Vagina (tissue), 2 donors: ENCODE measurements at places on chromosomes 2 and 18. TPM values are rescaled to one million over a fixed set of nuclear protein-coding genes. Genes with fewer than 3 reads are reported as not detected.
A peak's percentile ranks its signal among the peaks of the same experiment; 100 is the strongest.

GRCh38 chr2:99410276-99410675, 73.1 kb downstream of the EIF5B start:
- DNase-seq = peak; percentile 65

The ANKRD29 gene
- 32.9 TPM for total RNA-seq

The TBR1 gene
- total RNA-seq = not detected

- no peak for DNase-seq
These were observed 378.3 kb downstream of the MTX2 start for GRCh38 chr2:176647325-176648165.

DNA sequence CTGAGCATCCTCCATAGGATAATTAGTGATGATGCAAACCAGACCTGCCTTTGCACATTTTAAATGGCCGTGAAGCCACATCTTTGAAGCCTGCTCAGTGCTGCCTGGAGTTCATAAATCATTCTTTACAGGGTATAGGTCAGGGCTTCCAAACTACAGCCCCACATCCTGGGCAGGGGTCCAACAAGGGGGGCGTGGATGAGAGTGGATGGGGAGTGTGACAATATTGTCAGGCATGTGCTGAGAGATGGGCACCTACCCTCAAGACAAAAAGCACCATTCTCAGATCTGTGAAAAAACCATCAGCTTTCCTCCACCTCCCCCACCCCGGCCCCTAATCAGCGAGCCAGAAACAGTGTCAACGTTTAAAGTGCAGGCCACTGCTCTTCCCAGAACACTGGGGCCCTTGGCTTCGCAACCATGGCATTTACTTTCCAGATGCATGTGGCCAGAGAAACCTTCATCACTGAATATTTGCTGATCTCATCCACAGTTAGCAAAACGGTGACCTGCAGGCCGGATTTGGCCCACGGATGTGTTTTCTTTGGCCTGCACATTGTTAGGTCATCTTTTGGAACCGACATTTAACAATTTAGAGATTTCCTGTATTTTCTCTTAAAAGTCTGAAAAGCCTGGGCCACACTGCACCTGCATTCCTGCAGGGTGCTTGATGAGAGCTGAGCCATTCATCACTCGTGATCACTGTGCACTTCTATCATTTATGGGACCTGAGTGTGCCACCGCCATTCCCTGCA, 130.7 kb downstream of the ANKRD44 start:
- no peak for DNase-seq

DNA sequence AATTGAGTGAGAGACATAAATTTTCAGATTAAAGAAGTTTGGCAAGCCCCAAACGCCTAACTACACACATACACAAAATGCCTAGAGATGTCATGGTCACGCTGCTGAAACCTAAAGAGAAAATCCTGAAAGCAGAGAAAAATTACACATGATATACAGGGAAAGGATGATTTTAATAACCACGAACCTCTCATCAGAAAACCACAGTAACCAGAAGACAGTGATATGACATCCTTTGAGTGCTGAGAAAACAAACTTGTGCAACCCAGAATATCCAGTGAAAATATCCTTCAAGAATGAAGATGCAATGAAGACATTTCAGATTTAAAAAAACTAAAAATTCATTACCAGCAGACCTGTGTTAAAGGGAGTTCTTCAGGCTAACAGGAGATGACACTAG, 122.4 kb upstream of the LMAN1 start:
- no peak for DNase-seq

- no peak for DNase-seq
These were observed 110.0 kb upstream of the STPG4 start for GRCh38 chr2:47265158-47265557.

DNA sequence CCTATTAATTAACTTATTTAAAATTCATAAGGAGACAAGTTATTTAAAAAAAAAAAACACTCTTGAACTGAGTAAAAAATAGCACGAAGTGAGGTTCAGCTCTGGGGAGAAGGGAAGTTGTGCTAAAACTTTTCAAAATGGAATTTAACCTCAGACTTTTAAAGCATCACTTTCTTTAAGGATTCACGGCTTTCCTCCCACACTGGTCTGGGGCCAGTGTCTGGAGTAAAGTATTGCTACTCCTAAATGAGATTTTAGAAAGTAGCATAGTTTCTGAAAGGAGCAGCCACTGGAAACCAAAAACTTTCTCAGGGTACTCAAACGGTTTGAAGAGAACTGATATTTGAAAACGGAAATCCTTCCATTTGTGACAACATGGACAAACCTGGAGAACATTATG, 97.7 kb upstream of the CYP1B1 start:
- DNase-seq = no peak

DNA sequence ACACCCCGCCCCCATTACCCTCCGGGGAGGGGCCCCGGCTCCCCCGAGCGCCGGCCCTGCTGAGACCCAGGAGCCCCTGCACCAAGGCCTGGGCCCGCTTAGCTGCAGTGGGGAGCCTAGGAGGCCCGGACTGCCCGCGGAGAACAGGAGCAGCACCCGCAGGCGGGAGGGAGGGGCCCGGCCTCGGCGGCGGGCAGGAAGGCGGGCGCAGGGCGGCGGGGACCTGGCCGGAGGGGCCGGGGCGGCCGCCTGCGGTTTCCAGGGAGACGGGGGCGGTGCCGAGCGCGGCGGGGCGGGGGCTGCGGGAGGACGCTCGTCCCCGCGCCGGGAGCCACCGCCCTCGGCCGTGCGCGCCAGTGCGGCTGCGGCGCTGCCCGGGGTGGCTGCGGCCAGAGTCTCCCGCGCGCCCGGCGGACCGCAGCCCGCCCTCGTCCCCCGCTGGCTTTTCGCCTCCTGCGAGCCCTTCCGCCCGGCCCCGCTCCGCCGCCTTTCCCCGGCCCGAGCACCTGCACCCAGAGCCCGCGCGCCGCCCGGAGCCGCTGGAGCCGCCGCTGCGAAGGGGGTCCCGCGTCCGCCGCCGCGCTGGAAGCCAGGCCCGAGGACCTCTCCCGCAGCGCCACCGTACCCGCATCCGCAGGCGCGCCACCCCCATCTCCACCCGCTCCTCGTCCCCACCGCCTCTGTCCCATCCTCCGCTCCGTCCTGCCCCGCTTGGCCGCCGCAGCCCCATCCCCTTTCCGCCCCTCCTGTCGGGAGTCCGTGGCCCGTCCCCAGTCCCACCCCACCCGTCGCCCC, 17.2 kb downstream of the GPC1 start:
- DNase-seq = no peak

- DNase-seq = no peak
These were observed 357.6 kb downstream of the SS18 start for GRCh38 chr18:25732862-25733261.

DNA sequence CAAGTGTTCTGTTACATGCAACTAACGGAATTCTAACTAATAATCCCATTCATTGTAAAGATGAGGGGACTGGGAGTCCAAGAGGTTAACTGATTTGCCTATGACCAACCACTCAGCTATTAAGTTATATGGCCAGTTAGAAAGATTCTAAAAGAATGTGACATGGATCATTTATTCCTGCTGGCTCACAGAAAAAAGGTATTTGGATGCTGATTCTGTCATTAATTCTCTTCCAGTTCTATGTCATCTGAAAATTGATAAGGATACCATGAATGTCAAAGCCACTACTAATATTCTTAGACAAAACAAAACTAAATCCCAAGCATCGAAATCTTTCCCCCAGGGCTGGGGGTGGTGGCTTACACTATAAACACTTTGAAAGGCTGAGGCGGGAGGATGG, 41.2 kb upstream of the GORASP2 start:
- DNase-seq = no peak

GRCh38 chr18:31498574-31499524, 872 bp downstream of the DSG2 start:
- no peak for DNase-seq

GRCh38 chr2:180907731-180908130, 72.7 kb upstream of the UBE2E3 start:
- DNase-seq = no peak

GRCh38 chr2:47697000-47697601, 85.8 kb upstream of the MSH6 start:
- DNase-seq = no peak

GRCh38 chr2:33488178-33488690, 11.8 kb downstream of the RASGRP3 start:
- DNase-seq = no peak

- DNase-seq = no peak
These were observed 29.9 kb upstream of the NAPG start for GRCh38 chr18:10495936-10496335.

The LAMA3 gene
- total RNA-seq = 106 TPM

- no peak for DNase-seq
These were observed 23.2 kb downstream of the SATB2 start for GRCh38 chr2:199434555-199434954.

DNA sequence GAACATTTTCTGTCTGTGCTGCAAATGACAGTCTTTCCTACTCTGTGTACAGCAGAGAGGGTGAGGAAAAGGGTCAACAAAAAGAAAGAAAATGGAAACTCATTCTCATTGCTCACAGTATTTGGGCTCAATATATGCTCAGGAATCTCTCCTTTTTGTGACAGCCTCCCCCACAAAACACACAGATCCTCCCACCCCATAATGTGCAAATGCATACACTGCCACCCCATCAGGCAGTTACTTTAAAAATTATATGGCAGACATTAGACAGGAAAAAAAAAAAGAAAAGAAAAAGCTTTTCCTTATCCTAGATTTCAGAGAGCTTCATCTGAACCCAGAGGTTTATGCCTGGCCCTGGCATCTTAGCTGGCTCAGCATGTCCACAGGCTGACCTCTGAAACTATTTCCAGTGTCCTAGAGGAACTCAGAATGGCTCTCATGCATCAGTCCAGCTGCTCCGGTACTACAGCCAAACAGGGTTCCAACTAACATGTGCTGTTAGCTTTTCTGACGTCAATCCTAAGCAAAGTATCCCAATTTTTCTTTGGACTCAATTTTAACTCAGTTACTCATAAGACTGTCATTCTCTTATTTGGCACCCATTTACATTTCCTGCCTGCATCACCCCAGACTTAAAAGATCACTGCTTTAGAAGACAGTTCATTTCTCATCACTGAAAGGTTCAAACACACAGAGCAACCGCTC, 105.9 kb downstream of the RBMS1 start:
- no peak for DNase-seq

The CDH2 gene
- total RNA-seq = 3.7 TPM

The ZBTB7C gene
- 40.5 TPM for total RNA-seq

The DOCK10 gene
- 9.8 TPM for total RNA-seq

DNA sequence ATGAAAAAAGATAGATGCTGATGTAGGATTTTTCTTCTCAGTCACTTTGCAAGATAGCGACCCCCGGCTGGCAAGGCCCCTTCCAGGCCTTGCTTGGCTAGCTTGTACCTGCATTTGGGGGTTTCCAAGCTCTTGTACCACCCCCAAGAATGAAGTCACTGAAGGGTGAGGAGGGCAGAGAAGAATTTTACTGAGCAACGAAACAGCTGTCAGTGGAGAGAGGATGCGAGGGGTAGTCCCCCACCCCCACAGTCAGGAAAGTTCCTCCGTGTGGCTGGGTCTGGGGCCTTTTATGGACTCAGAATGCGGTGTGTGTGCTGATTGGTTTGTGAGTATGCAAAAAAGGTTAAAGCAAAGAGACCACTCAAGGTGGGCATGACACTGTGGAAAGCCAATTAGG, 382.0 kb downstream of the GPD2 start:
- DNase-seq = no peak

DNA sequence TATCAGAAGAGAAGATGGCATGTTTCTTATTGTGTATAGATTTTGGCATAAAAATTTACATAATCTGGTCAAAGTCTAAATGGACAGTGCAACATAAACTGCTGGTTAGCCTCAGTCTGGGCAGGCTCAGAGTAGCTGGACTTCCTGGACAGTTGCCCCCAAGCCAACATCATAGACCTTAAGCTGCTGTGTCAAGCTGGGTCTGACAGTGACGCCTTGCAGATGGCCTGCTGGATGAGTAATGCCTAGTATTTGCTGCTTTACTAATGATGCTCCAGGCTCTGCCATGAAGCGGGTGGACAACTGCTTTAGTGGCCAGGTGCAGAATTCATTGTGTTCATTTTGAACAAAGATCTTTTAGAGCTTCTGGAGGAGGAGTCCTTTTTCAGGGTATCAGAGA, 603.7 kb upstream of the ZEB2 start:
- no peak for DNase-seq

DNA sequence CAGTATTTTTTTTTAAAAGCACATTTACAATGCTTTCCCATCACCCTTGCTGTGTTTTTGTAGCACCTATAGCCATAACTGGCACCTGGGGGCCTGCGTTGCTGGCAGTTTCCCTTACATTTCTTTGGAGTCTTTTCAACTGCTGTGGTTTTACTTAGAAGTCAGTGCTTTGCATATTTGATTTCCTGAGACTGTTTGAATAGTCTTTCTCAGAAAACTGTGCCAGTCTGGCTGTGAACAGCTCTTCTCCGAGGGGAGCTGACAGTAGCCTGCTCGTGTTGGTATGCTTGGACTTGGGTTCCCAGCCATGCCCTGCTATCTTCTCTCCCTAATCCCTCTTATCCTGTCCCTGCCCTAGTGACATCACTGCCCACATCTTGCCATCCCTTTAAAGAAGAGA, 81.5 kb downstream of the DPP4 start:
- DNase-seq = no peak

- no peak for DNase-seq
These were observed 148.3 kb downstream of the SATB2 start for GRCh38 chr2:199309411-199309810.

DNA sequence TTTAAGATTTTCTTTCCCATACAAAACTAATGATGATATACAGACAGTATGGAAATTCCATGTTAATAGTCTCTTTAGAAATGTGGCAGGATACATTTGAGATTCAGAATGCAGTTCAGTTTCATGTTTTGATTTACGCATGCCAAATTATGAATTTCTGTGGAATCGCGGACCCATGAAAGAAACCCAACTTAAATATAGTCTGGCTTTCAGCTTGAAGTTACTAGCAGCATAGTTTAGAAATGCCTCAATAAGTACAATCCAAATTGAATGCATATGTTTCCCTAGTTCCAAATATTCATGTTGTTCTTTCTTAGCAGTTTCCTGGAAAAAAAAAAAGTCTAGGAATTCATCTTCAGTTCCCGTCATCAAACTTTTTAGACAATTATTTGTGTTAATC, 164.1 kb upstream of the RASGRP3 start:
- no peak for DNase-seq

DNA sequence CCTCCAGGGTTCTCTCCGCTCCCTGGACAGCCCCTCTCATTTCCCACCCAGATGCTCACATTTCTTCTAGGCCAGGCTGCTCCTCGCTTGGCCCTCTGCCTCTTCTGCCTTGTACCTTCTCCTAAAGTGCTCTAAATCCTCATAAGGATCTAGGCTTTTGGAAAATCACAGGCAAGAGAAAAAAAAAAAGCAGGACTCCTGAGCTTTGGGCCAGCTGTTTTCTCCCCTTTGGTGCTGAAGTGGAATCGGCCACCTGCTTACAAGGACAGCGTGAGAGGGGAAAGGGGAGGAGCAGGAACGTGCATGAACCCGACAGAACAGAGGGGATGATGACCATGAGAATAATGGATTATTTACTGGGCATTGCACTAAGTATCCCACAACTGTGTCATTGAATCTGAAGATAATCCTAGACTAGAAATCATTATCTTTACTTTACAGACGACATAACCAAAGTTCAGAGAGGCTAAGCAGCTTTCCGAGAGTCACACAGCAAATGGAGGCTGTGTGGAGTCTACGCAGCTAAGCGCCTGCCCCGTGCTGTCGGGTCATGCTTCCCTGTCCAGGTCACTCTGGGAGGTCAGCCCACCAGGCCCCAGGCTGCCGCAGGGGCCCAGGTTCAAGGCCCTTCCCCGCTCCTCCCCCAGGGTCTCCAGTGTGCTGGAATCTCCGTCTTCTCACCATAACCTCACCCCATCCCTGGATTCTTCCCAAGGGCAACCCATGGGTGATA, 141.9 kb downstream of the PXDN start:
- DNase-seq = no peak

The MYL1 gene
- total RNA-seq = not detected

- no peak for DNase-seq
These were observed 27.4 kb downstream of the PRKCE start for GRCh38 chr2:45678791-45679348.

The ASPRV1 gene
- total RNA-seq = 0.49 TPM

The HMSD gene
- total RNA-seq = not detected
